HT-29 (cell line): ENCODE measurements at places on chromosomes 16 and 17. TPM values are rescaled to one million over a fixed set of nuclear protein-coding genes. Genes with fewer than 3 reads are reported as not detected.
A peak's percentile ranks its signal among the peaks of the same experiment; 100 is the strongest.

CRYBA1 gene
- not detected in 2 replicates for total RNA-seq

DNA sequence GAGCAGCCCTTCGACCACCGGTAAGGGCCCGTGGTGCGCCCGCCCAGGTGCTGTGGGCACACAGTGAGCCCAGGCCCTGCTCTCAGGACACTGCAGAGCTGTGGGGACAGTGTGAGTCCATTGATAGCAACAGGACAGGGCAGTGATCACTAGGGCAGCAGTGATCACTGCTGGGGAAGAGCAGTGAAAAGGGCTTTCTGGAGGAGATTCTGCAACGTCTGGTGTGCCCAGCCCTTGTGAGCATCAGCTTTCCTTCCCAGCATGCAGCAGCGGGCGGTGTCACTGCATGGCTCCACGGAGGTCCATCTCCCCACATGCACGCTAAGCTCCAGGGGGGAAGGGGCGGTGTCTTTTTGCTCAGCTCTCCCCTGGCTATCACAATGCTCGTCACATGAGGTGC, 32.1 kb downstream of the MAP1LC3B start:
- no peak for DNase-seq

- peak; percentile 58 for DNase-seq
Observed at GRCh38 chr17:46742565-46743270, 75.8 kb downstream of the WNT3 start.

GRCh38 chr17:41733348-41734138, 900 bp downstream of the HAP1 start:
- no peak for DNase-seq

- no peak for DNase-seq
Observed at GRCh38 chr17:58020401-58020800, 13.4 kb upstream of the SRSF1 start.

UTP18 gene
- 32.3 and 33.2 TPM in 2 replicates for total RNA-seq

BORCS6 gene
- 12.4 and 12.8 TPM in 2 replicates for total RNA-seq

KRTAP4-9 gene
- total RNA-seq = not detected in 2 replicates

- no peak for DNase-seq
Observed at GRCh38 chr17:40315206-40315605, 6.2 kb downstream of the RARA start.

OTOP2 gene
- total RNA-seq = not detected in 2 replicates

DNA sequence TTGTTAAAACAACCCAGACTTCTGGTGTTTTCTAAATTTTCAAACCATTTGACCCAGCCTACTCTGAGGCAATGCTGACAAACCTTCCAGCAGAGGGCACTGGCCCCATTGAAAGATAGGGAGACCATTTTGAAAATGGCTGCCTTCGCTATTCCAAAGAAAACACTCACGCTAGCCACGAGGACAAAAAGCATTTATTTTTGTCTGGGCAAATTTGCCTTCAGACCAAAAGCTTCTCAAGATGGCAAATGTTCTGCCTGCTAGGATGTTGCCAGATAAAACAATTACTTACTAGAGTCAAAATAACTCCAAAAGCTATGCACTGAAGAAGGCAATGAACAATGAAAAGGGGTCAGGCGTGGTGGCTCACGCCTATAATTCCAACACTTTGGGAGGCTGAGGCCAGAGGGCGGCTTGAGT, 296.7 kb upstream of the IRX5 start:
- DNase-seq = peak; percentile 15

- no peak for DNase-seq
Observed at GRCh38 chr17:46027048-46027975, 28.3 kb downstream of the STH start.

GRCh38 chr17:77129568-77130301, 11.0 kb upstream of the SEC14L1 start:
- DNase-seq = no peak

DNA sequence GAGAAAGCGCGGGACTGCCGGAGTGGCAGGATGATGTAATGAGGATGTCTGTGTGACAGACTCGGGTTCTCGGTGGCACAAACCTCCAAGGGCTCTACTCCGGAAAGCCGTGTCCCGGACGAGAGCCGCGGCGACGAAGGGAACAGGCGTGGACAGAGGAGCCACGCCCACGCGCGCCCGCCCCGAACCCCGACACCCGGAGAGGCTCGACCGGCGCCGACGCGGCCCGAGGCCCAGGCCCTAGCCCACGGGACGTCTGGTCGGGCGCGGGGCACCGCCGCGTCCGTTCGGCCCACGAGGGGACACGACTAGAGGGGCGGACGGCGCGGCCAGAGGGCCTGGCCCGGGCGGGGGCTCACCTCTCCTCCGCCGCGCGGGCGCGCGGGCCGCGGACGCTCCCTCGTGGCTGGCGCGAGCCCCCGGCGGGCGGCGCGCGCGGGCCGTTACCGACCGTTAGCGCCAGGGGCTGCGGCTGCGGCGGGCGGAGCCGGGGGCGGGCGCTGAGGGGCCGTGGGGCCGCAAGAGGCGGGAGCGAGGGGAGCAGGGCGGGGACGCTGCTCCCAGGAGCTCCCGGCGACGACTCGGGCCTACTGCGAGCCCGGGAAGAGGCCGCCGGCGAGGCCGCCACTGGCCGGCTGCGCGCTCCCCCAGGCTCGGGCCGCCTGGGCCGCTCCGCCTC, 2.1 kb upstream of the IRX5 start:
- peak; percentile 56 for DNase-seq

PRCD gene
- not detected in 2 replicates for total RNA-seq

DNA sequence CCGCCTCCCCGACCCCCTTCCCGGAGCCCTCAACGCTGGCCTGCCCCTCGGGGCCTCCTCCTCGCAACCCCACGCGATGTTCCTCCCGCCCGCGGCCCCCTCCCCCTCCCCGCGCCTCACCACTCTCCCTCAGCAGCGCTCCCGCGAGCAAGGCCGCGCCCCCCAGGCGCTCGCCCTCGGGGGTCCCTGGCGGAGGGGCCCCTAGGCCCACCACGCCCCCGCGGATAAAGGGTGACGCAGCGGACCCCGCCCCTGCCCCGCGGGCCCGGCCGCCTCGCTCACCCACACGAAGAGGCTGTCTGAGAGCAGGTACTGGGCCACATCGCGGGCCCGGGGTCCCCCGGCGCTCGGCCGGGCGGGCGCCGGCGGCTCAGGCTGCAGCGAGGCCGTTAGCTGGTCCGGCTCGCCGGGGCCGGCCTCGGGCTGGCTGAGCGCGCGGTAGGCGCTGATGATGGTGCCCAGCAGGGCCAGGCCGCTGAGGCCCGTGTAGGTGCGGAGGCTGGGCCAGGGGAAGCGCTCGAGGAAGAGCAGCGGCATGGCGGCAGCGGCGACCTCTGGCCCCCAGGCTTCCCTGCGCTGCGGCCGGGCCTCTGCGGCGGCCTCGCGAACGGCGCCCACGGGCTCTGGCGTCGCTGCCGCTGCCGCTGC, 430 bp downstream of the AMFR start:
- DNase-seq = peak; percentile 23

DNA sequence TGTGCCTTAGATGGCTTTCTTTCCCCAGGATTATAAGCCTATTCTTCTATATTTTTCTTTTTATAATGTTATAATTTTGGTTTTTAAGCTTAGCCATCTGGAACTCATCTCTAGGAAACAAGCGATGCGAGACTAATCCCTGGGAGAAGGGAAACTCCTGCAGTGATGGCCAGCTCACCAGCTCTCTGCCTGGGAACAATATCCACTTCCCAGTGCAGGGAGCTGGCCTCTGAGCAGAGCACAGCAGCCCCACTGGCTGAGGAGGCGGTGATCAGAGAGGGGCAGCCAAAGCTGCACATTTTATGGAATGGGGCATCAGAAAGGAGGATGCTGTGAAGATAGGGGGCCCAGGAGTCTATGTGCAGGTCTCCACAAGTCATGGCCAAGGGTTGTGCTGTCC, 183.3 kb downstream of the LGALS9B start:
- no peak for DNase-seq

GRCh38 chr16:84563786-84564420, 54.0 kb downstream of the COTL1 start:
- no peak for DNase-seq

SRSF1 gene
- 404 and 436 TPM in 2 replicates for total RNA-seq

GRCh38 chr17:33803199-33803685, 451.8 kb upstream of the CCL2 start:
- no peak for DNase-seq

SLC26A11 gene
- total RNA-seq = 0.94 and 2.8 TPM in 2 replicates

DNA sequence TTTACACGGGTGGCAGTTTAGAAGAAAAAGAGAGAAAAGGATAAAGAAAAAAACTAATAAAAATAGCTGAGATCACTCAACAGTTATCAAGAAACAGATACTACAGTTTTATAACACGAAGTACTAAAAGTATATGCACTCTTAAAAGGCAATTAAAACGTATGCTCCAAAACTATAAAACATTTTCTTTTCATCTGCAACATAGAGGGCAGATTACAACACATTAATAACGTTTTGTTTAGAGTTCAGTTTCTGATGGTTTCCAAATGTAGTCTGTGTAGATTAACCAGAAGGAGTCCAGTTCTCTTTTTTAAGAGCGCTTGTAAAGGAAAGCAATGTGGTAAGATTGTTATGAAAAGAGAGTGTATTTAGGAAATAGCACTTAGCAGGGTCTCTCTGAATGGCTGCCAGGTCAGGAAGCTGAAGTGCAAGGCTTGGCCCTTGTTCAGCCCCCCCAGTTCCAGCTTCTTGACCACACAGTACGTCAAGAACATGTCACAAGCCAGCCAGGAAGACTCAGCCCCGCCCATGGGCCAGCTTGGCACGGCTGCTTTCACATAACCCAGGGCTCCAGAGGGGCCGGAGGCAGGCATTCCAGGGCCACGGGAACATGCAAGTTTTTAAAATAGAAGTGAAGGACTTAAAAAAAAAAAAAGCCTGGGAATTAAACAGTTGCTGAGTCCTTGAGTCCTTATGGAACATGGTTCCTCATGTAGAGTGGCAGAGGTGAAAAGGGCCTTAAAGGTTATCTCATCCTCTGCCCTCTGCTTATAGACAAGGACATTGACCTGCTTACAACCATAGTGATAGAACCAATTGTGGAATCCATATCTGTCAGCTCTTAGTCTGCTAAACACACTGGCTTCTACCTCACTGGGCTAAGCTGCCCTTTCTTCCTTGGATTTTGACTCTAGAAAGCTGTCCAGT, 147.4 kb upstream of the TBX2 start:
- no peak for DNase-seq

- DNase-seq = no peak
Observed at GRCh38 chr16:31335431-31335830, 19.5 kb upstream of the ITGAX start.

SMPD3 gene
- 45.7 and 50.7 TPM in 2 replicates for total RNA-seq

KCNAB3 gene
- 0.74 and 1.4 TPM in 2 replicates for total RNA-seq

GRCh38 chr17:68094481-68095078, 59.0 kb downstream of the KPNA2 start:
- no peak for DNase-seq

GRCh38 chr17:79104898-79105600, 30.4 kb downstream of the ENGASE start:
- no peak for DNase-seq

- no peak for DNase-seq
Observed at GRCh38 chr16:88970050-88970449, 7.0 kb downstream of the CBFA2T3 start.

GRCh38 chr17:32909787-32910369, 18.1 kb upstream of the TMEM98 start:
- DNase-seq = peak; percentile 78

DNA sequence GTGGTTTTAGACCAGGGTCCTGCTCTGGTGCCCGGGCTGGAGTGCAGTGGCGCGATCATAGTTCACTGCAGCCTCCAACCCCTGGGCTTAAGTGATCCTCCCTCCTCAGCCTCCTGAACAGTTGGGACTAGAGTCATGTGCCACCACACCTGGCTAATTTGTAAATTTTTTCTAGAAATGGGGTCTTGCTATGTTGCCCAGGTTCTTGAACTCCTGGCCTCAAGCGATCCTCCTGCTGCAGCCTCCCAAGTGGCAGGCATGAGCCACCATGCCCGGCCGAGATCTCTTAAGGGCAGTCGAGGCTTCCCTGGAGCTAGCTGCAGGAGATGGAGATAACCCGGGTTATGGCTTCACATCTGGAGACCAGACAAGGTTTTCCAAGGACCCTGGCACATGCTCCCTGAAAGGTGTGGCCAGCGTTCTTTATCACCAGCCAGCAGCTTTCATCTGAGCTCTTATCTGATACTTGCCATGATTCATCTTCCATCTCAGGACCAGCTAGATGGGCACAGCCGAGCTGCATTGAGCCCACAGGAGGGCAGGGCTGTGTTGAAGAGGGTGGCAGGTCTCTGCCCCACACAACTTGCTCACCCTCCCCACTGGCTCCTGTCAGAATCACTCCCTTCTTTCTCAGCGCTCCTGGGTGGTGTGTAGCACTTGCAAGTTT, 28.6 kb downstream of the SCNN1B start:
- DNase-seq = no peak

ZP2 gene
- total RNA-seq = not detected in 2 replicates

DNA sequence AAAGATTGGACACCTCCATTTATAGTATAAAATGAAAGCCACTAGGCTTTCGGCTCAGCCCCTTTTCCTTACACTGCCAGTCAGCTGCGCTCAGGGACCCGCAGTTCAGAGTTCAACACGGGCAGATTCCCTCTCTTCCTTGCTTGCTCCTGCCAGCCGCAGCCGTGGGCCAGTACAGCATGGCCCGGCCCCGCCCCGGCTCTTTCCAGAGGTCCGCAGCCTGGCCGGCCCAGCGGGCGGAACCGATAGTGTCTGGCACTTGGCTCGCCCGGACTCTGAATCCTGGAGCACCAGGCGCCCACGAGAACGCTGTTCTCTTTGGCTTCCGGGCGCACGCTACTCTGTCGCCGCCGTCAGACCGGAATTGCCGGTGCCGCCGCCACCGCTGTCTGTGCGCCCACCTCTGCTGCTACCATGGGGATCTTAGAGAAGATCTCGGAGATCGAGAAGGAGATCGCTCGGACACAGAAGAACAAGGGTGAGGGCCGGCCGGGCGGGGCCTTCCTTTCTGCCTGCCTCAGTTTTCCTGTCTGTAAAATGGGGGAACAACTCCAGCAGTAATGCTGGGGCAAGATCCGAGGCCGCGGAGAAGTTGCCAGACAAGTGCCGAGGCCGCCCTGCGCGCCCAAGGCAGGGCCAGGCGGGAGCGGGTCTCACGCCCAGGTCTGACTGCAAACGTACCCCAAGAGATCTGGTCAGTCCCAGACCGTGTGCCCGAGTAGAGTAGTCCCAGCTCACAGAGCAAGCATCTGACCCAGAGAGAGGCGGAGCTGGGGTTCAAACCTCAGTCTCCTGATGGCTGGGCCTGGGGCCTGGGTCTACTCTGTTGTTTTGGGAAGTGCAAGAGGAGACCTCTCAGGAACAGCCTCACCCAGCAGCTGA, at the start of gene DRG2:
Gene DRG2, plus strand, starts transcription at position 339 of the 882 bp plus-strand sequence. Its CDS starts 76 bp downstream, at position 415.
- peak; percentile 87 for DNase-seq

RUNDC3A gene
- 0.16 and 0.36 TPM in 2 replicates for total RNA-seq

DNA sequence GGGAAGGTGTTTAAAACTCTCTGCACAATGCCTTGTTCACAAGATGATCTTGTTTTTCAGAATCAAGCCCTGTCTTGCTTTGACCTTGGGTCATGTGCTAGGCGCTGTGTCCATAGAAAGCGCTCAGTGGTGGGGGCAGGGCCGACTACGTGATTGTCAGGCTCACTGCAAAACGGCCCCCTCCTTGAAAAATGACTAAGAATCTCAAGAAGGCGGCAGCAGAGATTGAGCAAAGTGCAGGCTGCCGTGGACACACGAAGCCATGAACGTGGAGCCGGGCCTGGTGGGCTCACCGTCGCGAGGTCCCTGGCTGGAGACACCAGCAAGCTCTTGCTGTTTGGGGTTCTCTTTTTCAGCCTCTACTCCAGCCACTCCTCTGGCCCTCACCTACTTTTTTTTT, 10.2 kb downstream of the ATP2C2 start:
- DNase-seq = no peak

GRCh38 chr17:1755827-1756262, 6.0 kb upstream of the SERPINF1 start:
- no peak for DNase-seq
